ENCODE measurements at places on chromosomes 13 and 19.

DNA sequence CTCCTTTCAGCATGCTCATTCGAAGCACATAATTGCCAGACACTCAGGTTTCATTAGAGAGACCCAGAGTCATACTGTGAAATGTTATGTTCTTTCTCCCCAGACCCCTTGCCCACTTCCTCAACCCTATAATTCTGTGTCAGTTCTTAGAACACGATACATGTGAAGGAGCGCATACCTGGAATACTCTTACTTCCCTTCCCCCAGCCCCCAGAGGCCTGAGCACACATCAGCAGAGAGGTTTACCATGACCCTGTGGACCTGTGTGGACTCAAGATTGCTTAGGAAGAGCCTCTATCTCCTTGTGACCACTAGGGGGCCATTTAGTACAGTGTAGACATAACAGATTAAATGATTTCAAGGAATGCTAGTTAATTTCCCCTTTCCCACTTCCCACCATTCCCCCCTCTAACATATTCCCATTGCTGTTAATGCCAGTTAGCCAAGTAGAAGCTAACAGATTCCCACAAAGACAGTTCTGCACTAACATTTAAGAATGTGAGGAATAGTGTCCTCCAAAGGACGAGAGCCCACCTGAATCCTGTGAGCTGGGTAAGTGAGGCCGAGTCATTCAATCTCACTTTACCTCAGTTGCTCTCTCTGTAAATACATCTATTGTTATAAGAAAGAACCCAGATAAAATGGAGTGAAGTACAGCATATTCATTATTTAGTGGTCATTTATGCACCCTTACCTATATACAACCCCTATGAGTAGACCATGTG, 154.2 kb upstream of the MAB21L1 start:
- H3K4me1 ChIP-seq = no peaks in the 10 kb centered on the region
- H3K4me3 ChIP-seq = no peak overlapping the region
- no peak overlapping the region for H3K27ac ChIP-seq
- H3K36me3 ChIP-seq = no peaks in the 10 kb centered on the region
- H3K27me3 ChIP-seq = no peaks in the 10 kb centered on the region

DNA sequence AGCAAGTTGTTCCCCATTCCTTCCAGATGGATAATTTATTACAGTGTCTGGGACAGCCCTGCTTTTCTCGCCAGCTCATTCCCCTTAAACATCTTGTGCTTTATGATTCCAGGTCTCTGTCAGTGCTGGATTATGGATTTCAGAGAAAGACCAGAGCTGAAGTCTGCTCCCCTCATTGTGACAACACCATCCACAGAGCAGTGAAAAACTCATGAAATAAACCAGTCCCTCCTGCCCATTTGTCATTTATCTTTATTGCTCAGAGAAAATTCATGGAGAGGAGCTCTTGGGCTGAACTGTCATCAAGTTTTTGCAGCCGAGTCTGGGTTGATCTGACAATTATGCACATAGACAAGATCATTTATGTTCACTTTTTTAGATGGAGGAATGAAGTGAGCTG, 92.7 kb upstream of the GPR12 start:
- no peak overlapping the region for H3K4me3 ChIP-seq
- H3K36me3 ChIP-seq = no peaks in the 10 kb centered on the region
- H3K27ac ChIP-seq = no peak overlapping the region
- no peak for DNase-seq
- H3K27me3 ChIP-seq = no peaks in the 10 kb centered on the region

DNA sequence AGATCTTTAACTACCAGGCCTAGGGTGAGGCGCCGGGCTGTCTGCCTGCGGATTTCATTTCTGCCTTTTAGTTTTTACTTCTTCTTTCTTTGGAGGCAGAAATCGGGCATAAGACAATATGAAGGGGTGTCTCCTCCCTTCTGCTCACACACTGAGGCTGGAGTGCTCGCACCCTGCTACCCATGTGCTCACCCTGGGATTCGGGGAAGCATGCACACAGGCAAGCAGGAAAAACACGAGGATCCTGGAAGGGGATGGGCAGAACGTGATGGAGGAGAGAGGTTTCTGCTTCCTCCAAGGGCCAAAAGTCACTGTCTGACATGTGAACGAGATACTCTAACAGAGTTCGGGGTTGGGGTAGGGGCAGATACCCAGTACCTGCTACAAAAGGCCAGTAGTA, 28.4 kb downstream of the ZNF823 start:
- DNase-seq = no peak
- no peak overlapping the region for H3K27ac ChIP-seq
- H3K4me3 ChIP-seq = no peak overlapping the region
- no peaks in the 10 kb centered on the region for H3K36me3 ChIP-seq

GRCh38 chr19:29054886-29055675, 157.9 kb downstream of the UQCRFS1 start:
- no peak overlapping the region for H3K27ac ChIP-seq
- H3K36me3 ChIP-seq = no peaks in the 10 kb centered on the region
- no peaks in the 10 kb centered on the region for H3K4me1 ChIP-seq
- no peak for DNase-seq

DNA sequence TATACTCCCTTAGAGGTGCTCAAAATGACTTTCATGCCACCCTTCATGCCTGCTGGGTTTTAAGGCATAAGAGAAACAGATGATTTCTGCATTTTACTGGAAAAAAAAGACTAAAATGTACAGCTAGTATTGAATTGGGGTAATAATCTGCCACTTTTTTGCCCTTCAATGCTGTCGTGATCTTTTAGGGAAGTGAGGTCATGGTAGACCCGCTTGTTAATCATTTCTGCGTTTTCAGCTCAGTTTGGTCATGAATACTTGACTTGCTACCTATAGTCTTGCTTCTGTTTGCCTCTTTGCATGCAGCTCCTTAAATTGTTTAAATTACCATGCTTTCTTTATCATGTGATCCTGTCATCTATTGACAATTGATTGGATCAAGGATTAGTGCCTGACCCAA, 90.4 kb downstream of the PCCA start:
- H3K36me3 ChIP-seq = no peaks in the 10 kb centered on the region
- DNase-seq = no peak
- H3K27me3 ChIP-seq = no peaks in the 10 kb centered on the region
- H3K27ac ChIP-seq = no peak overlapping the region

DNA sequence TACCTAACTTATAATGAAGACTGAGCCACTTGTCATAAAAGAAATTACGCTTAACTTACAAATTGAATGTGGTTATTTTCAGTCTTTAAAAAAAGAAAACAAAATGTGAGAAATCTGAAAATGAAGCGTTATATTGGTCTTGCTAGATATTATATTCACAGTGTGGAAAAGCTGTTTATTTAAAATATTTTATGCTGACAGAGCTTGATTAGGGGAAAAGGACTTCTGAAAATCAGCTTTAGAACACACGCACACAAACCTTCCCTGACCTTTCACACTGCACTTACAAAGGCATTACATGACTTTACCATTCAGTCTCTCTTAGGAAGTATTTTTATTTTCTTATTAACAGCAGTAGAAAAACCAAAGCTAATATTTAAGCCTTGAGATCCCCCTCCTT, 461.5 kb downstream of the DIAPH3 start:
- no peaks in the 10 kb centered on the region for H3K27me3 ChIP-seq
- no peaks in the 10 kb centered on the region for H3K36me3 ChIP-seq
- no peaks in the 10 kb centered on the region for H3K4me1 ChIP-seq
- H3K27ac ChIP-seq = no peak overlapping the region
- H3K4me3 ChIP-seq = no peak overlapping the region

- DNase-seq = no peak
- H3K36me3 ChIP-seq = no peaks in the 10 kb centered on the region
- no peaks in the 10 kb centered on the region for H3K27me3 ChIP-seq
- H3K27ac ChIP-seq = no peak overlapping the region
These were observed 20.3 kb downstream of the WDR88 start for GRCh38 chr19:33152176-33152575.

- H3K27me3 ChIP-seq = no peaks in the 10 kb centered on the region
- peaks cover 56% of the 10 kb centered on the region for H3K36me3 ChIP-seq
- no peak overlapping the region for H3K4me3 ChIP-seq
- peaks cover 8% of the 10 kb centered on the region for H3K4me1 ChIP-seq
- DNase-seq = no peak
- H3K27ac ChIP-seq = no peak overlapping the region
These were observed 38.6 kb upstream of the TEX29 start for GRCh38 chr13:111281751-111282311.

GRCh38 chr13:38664906-38665305, 22.0 kb upstream of the FREM2 start:
- no peaks in the 10 kb centered on the region for H3K4me1 ChIP-seq
- no peak overlapping the region for H3K4me3 ChIP-seq
- H3K27me3 ChIP-seq = no peaks in the 10 kb centered on the region
- H3K36me3 ChIP-seq = no peaks in the 10 kb centered on the region
- no peak overlapping the region for H3K27ac ChIP-seq

Measured in upper lobe of left lung (tissue), 6 donors.